ENCODE measurements at places on chromosomes 13 and 19.

DNA sequence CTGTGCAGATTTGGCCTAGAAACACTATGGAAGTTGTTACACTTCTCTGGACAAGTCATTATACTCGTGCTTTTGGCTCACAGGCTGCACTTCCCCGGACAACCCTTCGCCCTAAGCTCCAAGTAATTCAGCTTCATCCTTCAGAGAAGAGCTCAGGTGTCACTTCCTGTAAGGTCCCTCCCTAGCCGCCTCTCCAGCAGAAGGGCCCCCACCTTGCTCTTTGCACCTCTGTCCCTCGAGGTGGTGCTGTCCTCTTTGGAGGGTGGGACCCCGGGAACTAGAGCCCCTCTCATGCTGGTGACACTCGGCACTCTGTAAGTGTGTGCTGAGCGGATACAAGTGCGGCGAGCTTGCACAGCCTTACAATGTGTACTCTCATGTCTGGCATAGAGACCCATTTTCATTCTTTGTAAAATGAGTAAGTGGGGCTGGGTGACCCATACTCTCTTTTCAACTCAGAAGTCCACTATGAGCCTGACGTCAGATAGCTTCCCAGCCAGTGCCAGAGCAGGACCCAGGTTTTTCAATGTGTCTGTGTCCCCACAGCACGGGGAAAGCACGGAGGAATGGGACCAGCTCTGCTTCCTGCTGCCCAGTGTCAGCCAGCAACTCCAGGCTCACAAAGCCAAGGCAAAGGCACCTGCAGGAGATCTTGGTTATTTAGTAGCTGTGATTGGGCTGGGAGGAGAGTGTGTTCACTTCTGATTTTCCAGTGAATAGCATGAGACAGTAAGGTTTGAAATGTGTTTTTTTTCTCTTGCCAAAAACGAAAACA lies 26.9 kb downstream of the CHAMP1 start:
- no peak for DNase-seq

- peak; percentile 54 for DNase-seq
Measured at GRCh38 chr13:59666504-59666903, 497.2 kb downstream of the DIAPH3 start.

DNA sequence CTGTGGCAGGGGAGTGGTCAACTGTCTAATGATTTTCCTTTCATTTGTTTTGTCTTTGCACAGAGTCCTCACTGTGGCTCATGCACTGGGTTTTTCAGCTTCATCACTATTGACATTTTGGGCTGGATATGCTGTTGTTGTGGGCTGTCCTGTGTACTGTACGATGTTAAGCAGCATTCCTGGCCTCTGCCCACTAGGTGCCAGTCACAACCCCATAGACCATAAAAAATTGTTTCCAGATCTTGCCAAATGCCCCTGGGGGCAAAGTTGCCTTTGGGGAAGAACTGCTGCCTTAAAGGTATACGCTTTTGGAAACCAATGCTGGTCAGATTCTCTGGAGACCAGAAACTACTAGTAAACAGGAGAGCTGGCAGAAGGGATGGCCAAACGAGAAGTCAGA lies 310.4 kb downstream of the SPRY2 start:
- no peak for DNase-seq

- peak; percentile 86 for DNase-seq
Measured at GRCh38 chr13:45511310-45512097, 46.8 kb downstream of the COG3 start.

- DNase-seq = no peak
Measured at GRCh38 chr19:40510526-40511115, 43.8 kb downstream of the SPTBN4 start.

DNA sequence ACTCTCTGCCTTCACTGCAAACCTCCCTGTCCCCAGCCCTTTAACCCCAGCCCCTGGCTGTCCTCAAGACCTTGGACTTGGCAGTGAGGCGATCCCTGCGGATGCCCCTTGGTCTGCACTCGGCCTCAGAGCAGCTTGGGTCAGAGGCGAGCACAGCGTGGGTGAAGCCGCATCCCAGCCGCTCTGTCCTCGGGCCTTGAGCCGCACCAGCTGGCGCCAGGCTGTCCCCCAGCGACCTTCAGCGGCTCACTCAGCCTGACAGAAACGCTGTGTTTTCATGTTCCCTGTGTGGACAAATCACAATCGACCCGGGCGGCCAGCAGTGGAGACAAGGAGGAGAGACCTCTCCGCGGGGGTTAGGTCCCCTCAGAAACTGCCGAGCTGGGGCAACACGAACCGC lies 52.0 kb downstream of the GNG7 start:
- no peak for DNase-seq

- no peak for DNase-seq
Measured at GRCh38 chr13:113051641-113052040, 54.0 kb upstream of the F7 start.

- no peak for DNase-seq
Measured at GRCh38 chr13:23722726-23723453, 152.7 kb downstream of the TNFRSF19 start.

DNA sequence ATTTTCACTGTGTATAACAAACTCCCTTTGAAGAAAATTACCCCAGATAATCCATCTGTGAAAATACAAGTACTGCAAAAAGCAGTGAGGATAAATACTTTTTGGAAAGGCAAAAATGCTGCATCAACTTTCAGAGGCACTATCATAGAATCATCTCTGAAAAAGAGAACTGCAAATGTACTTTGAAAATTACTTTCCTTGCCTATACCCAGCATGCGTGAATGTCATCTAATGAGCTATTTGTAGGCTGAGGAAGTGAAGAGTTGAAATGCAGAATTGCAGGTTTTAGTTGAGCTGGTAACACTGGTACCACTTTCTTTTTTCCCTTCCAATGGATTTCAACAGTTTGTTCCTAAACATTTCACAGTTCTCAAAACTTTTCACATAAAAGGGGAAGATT lies 196.7 kb downstream of the TBC1D4 start:
- no peak for DNase-seq

DNA sequence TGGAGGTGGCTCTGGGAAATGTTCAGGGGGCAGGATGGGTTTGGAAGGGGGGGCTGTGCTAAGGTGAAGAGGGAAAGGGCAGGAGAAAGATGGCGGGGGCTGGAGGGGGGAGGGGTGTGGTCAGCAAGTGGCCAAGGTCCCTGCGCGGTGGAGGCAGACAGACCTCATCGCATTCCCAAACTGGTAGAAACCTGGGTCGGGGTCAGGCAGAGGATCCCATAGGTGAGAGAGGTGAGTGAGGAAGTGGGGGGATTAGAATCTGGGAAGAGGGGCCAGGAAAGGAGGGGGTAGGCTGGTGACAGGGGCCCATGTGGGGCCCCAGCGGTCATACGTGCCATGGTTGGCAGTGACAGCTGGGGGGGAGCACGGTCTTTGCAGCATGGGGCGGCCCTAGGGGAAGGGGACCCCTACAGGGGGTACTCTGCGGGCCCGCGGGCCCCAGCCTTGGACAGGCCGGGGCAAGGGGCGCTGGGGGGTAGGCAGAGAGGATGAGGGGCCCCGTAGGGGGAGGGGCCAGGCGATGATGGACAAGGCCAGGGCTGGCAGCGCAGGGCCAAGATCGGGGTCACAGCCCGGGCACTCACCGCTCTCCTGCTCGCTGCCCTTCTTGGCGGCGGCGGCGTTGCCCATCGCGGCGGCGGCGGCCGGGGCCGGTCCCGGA lies 514 bp downstream of the PRKACA start:
- DNase-seq = no peak

DNA sequence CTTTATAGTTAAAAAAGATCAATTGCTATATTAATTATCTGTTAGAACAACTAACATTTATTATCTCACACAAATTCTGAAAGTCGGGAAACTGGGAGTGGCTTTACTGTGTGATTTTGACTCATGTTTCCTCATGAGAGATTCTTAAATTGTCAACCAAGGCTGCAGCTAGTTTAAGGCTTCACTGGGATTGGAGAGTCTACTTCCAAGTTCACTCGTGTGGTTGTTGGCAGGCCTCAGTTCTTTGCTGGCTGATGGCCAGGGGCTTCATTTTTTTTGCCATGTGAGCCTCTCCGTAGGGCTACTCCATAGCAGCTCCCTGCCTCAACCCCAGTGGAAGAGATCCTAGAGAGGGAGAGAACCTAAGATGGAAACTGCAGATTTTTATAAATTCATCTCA lies 24.5 kb upstream of the LPAR6 start:
- DNase-seq = peak; percentile 53

GRCh38 chr13:28557725-28558520 lies 63.0 kb upstream of the FLT1 start:
- peak; percentile 33 for DNase-seq

- no peak for DNase-seq
Measured at GRCh38 chr19:30932854-30933253, 416.4 kb downstream of the TSHZ3 start.

DNA sequence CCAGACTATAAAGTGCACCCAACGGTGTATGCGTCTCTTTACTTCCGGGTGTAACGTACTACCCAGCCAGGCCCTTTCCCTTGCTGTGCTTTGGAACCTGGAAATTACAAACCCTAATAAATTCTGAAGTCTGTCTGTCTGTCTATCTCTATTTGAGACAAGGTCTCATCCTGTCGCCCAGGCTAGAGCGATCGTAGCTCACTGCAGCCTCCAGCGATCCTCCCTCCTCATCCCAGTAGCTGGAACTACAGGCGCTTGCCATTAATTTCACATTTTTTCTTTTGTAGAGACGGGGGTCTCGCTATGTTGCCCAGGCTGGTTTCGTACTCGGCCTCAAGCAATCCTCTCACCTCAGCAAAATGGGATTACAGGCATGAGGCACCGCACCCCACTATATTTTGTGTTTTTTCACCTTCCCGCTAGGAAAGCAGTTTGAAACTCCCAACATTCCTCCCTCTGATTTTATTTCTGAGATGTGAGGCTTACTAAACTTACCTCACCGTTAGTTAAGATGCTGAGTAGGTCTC lies 469 bp upstream of the RNF6 start:
- DNase-seq = peak; percentile 47

GRCh38 chr13:63367522-63368198 lies 1952.0 kb upstream of the PCDH20 start:
- DNase-seq = no peak

- DNase-seq = peak; percentile 54
Measured at GRCh38 chr19:37251308-37252229, 33.6 kb downstream of the ZNF383 start.

GRCh38 chr13:89361909-89362308 lies 1690.7 kb downstream of the SLITRK5 start:
- DNase-seq = no peak

- DNase-seq = no peak
Measured at GRCh38 chr13:45335397-45336024, 5.5 kb downstream of the TPT1 start.

- DNase-seq = no peak
Measured at GRCh38 chr19:39389631-39390414, 1.1 kb downstream of the PAF1 start.

DNA sequence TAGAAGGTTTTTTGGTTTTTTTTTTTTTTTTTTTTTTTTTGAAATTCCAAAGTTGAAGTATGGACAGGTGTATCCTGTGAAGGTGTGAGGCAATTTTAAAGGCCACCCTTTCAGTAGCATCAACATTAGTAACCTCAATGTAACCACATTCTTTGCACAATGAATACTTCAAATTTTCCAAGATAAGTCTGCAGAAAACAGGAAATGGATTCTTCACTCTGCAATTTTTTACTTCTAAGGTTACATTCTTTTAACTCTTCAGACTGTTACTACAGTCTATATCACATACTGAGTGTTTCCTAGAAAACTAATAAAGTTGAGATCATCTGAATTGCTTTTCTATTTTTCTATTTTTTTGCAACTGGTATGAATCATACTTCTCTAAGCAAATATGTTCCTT lies 569.0 kb upstream of the GPC6 start:
- no peak for DNase-seq

DNA sequence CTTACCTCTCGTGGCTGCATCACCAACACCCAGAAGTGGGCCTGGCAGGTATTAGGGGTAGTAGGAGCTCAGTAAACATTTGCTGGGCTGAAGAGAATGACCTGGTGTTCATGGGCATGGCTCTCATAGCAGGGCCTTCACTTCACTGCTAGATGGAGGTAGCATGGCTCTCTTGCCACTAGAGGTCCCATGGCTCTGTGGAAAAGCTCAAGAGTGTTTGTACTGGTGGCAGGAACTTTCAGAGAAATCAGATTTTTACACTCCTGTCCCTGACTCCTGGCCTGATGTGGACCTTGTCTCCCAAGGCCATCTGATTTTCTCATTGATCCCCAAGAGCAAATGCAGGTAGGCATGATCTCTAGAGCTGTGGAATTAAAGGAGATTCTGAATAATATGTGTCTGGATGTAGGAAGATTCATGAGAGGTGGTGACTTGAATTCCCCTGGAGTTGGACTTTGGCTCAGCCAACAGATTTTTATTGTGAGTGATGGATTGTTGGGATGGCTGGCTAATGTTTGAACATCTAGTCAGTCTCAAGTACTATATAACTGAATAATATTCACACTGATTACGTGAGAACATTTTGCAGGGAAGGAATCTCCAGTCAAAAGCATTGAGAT lies 5.7 kb downstream of the ZNF574 start:
- DNase-seq = peak; percentile 44

DNA sequence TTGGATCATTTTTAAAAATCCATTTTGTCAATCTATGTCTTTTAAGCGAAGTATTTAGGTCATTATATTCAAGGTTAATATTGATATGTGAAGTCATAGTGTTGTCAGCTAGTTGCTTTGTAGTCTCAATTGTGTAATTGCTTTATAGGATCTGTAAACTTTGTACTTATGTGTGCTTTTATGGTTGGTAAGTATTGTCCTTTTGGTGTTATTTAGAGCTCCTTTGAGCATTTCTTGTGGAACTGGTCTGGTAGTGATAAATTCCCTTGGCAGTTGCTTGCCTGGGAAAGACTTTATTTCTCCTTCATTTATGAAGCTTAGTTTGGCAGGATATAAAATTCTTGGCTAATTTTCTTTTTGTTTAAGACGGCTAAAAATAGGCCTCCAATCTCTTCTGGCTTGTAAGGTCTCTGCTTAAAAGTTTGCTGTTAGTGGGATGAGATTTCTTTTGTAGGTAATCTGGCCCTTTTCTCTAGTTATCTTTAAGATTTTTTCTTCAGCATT lies 368.8 kb downstream of the SPRY2 start:
- DNase-seq = no peak

- DNase-seq = no peak
Measured at GRCh38 chr13:109500146-109500773, 286.1 kb downstream of the IRS2 start.

- DNase-seq = no peak
Measured at GRCh38 chr13:61358599-61358998, 57.0 kb downstream of the PCDH20 start.

DNA sequence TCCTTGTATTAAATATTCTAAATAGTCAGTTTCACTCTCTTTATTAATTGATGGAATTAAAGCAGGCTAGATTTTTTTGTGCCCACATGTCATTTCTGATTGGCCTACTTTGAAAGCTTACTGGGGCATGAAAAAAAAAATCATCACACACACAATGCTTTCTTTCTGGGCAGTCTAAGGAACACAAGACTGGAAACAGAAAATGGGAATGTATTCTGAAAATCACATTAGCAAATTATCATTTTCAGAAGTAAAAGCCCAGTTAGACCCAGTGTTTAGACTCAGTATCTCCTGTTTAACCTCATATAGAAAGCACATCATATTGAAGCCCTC lies 339.4 kb downstream of the SPRY2 start:
- DNase-seq = no peak

DNA sequence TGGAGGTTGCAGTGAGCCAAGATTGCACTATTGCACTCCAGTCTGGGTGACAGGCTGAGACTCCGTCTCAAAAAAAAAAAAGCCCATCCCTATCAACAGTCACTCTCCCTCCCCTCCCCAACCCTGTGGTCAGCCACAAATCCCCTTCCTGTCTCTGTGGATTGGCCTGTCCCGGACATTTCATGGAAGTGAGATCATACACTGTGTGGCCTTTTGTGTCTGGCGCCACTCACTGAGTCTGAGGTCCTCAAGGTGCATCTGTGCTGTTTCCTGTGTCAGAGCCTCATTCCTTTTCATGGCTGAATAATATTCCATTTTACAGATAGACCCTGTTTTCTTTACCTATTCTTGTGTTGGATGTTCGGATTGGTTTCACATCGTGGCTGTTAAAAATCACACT lies 149.5 kb downstream of the PTPRS start:
- no peak for DNase-seq
